ENCODE measurements at places on chromosomes 6 and 20.
A peak's percentile ranks its signal among the peaks of the same experiment; 100 is the strongest.

DNA sequence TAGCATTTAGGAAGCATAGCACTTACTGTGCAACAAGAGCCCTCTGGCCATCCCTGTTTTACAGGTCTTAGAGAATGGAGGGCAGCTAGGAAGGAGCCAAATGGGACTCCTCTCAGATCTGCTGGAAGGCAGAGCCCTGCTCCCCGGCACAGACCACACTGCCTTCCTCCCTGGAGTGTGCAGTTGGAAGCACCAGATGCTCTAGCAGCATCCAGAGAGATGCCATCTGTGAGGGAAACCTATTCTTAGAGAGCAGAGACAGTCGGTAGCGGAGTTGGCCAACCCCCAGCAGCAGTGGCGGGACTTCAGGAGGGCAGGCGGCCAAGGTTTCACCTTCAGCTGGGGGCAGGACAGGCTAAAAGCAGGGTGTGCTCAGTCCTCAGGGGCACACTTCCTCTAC is 16.7 kb upstream of the E2F1 start:
- no peak for DNase-seq

DNA sequence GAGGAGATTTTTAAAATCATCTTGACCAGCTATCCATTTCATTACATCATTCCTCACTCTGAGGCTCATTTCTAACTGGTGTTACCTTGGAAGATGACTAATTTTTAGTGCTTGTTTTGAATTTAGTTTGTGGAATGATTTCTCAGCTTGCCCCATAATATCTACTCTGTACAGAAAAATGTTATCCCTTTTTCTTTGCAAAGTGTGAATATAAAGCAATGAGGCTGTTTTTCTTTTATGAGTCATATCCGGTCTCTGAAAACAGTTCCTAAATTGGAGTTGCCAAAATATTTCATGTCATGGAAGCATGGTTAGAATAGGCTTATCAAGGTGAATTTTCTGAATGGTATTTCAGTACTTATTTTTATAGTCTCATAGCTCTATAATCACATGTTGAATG is 43.8 kb downstream of the FUT9 start:
- DNase-seq: no peak

DNA sequence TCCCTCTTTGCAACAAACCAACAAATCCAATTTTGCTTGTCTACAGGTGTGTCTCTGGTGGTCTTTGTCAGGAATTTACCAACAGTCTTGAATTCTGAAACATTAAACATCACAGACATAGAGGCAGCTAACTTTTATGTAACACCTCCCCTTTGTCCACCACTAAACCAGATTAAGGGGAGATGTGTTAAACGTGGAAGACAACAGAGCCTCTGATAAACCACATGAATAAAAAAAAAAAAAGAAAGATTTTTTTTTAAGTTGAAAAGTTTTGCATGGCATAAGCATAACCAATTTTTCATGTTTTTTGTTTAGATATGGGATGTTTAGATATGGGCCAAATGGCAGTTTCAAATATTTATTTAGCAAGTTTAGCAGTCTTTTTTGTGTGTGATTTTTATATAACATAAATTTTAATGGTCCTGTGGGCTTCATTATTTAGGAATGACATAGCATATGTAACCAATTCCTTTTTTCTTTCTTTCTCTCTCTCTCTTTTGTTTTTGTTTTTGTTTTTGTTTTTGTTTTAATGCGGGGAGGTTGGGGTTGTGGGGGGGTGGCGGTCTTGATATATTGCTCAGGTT is 60.7 kb upstream of the BTN3A2 start:
- no peak for DNase-seq

DNA sequence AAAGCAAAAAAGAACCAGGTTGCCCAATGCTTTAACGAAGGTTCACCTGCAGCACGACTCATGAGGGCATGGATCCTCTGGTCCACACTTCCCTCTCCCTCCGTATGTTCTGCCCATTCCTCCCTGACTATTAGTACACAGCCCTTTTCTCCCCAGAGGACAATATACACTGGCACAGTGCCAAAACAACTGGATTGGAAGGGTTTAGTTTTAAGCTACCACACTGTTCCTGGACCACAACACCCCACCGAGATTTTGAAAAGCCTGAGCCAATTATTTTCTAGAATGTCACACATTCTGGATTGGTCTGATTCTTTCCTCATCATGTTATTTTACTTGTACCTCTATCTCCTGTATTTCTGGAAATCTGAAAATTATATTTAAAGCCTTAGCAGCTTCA is 2.9 kb upstream of the AKAP7 start:
- DNase-seq: no peak

- DNase-seq: no peak
Observed at GRCh38 chr20:61958773-61959700, 106.6 kb downstream of the TAF4 start.

- peak; percentile 44 for DNase-seq
Observed at GRCh38 chr20:34129518-34130162, 17.6 kb upstream of the EIF2S2 start.

GRCh38 chr6:84516154-84516553 is 248.2 kb downstream of the TBX18 start:
- DNase-seq: no peak

- DNase-seq: no peak
Observed at GRCh38 chr20:21559305-21559704, 45.4 kb upstream of the NKX2-2 start.

- no peak for DNase-seq
Observed at GRCh38 chr6:53148684-53149083, at the start of gene GCM1. TSS of gene GCM1 (minus strand) at chr6:53148841. CDS start at chr6:53145632, 3,209 bp downstream.

GRCh38 chr6:91659891-91660290 is 1073.0 kb upstream of the MAP3K7 start:
- DNase-seq: no peak

- DNase-seq: no peak
Observed at GRCh38 chr6:37763413-37763812, 56.1 kb upstream of the ZFAND3 start.

DNA sequence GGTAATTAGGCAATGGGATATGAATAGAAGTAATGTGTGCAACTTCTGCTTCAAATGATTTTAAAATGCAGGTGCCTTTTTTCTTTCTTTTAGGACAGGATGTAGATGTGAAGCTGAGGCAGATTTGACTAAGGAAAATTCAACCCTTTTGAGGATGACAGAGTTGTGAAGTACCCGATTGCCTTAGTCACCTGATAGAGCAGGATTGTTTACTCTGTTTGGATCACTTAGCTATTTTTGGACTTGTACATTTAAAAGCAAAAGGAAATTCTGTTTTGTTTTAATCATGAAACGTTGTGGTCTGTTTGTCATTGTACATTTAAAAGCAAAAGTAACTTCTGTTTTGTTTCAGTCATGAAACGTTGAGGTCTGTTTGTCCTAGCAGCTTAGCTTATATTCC is 143.4 kb downstream of the FAM83B start:
- DNase-seq: no peak

- DNase-seq: no peak
Observed at GRCh38 chr6:129102741-129103140, 219.8 kb downstream of the LAMA2 start.

- DNase-seq: no peak
Observed at GRCh38 chr6:150207931-150208570, 65.2 kb downstream of the PPP1R14C start.

GRCh38 chr20:60313191-60313590 is 355.0 kb downstream of the CDH26 start:
- DNase-seq: no peak

DNA sequence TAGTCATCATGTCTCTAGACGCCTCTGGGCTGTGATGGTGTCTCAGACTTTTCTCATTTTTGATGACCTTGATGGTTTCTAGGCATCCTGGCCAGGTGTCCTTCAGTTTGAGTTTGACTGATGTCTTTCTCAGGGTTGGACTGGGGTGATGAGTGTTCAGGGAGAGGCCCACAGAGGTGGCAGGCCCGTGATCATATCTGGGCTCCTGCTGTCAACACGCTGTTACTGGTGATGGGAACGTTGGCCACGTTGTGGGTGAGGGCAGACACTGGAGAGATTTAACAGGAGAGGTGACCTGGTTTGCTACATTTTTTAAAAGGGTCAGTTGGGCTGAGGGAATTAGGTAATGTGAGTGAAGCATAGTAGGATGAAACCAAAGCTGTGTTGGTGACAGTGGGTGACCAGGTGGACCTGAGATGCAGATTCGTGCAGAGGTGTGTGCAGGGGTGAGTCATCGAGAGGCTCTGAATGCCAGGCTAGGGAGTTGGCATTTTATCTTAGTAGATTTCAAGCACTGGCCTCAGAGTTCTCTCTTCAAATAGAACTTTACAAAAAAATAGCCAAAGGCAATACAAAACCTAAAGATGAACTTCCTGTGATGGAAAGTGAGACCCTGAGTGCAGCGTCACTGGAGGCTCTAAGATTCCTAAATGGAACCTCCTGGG is 174.1 kb downstream of the CDH26 start:
- no peak for DNase-seq

GRCh38 chr6:145631374-145631773 is 103.9 kb downstream of the EPM2A start:
- no peak for DNase-seq

- no peak for DNase-seq
Observed at GRCh38 chr6:7142918-7143475, 35.2 kb downstream of the RREB1 start.

DNA sequence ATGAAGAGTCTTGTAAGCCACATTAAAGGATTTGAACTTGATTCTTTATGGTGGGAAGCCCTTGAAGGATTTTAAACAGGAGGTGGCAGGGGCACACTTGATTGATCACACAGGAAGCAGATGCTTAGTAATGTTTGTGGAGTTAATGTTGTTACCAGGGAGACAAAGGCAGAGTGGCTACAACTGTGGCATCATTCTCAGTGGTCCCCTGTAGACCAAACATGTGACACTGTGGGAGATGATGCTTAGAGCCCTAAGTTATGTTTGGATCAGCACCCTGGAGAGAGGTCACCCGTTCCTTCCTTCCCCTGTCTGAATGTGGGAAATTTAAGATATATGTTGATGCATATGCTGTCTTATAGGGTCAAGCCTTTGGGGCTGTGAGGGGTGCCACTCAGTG is 53.2 kb downstream of the EIF2S2 start:
- no peak for DNase-seq

DNA sequence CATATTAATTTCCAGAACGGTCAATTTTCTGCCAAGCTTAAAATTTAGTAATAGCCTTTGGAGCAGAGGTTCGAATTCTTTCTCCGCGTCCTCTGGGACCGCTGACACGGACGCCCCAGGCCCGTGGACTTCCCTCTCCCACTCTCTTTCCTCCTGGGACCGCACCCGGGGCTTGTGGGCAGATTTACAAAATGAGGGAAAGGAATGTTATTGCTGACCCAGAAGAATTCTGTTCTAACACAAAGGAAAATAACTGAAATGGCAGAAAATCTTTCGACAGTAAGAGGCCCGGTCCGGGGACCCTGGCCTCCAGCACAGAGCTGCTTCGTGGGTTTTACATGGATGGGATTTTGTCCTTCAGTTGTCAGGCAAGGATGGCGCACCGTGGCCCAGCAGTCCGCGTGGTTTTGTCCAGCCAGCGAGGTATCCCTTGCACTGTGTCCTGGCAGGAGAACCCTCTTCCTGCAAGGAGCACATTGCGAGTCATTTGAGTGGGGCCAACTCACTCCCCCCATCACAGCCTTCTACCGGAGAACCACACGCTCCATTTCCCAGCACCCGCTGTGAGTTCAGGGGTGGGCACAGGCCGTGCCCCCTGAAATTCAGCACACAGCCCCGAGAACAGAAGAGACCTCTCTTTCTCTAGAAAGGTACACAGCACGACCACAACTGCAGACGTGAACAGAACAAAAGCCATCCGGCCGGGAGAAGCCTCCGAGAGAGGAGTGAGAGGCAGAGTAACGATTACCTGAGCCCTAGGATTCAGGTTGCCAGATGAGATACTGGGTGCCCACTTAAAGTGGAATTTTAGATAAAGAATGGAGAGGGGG is 106.0 kb upstream of the AFDN start:
- DNase-seq: no peak

DNA sequence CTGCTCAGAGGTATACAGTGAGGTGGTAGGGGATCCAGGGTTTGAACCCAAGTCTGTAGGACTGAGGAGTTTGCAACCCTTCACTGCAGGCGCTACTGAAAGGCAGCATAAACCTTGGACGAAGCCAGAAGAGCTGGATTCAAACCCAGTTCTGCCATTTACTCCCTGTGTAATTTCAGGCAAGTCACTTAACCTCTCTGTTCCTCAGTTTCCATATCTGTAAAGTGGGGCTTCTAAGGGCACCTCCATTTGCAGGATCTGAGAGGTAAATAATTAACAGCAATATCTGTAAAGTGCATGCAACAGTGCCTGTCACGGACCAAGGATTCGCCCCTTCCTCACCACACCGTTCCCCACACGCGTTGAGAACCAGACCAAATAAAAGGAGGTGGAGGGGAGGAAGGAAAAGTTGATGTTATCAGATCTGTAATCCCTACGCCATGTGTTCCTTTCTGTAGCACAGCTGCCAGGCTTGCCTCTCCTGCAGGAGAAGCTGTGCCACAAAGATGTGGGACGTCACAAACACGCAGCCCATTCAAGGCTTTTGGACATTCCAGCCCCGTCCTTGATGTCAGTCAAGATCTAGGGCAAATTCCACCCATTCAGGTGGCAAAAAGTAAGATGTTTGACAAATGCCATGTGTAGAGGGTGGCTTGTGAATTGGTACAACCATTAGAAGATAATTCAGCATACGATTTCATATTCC is 9.8 kb downstream of the RIPOR3 start:
- DNase-seq: no peak

- DNase-seq: no peak
Observed at GRCh38 chr6:134426623-134427022, 108.7 kb upstream of the SGK1 start.

- no peak for DNase-seq
Observed at GRCh38 chr20:51700809-51701285, 67.3 kb downstream of the ATP9A start.

DNA sequence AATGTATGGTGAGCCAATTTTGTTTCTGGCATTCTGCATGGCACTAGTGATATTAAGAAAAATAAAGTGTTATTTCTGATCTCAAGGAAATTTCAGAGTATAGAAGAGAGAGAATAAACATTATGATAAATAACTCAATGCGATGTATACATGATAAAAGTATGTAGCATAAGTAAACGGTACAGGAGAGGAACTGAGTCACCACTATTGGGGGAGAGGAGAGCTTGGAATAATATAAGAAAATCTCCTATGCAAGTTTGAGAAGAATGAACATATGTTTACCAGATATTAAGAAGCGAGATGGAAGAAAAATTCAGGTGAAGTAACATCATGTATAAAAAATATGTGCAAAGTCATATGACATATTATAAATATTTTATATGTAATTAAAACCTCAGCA is 1230.3 kb upstream of the CITED2 start:
- DNase-seq: no peak

DNA sequence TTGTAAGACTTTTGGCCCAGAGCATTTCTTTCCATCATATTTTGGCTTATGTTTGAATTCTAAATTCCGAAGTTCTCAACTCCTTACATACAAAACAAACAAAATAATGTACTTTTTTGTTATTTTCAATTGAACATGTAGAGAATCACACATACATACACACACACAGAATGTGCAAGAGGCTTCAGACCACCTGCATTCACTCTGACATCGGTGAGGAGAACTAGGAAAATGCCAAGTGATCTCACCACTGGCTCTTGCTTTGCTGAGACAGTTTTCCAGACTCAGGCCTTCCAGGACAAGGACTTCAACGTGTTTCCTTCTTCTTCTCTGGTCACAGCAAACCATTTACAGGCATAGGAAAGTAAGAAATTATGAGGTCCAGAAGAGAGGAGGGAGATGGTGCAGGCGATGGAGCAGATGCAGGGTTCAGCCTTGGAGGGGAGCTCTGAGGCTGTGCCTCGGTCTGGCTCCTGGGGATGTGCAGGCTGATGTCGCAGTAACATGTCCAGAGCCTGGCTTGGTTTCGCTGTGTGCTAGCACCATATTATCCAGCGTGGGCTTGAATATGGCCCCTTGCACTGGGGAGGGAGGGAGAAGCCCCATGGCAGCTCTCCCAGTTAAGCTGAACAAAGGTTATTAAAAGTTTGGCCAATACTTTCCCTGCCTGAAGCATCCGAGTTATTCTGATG is 93.4 kb downstream of the DACT2 start:
- no peak for DNase-seq

Data from HFF-Myc (cell line).